ENCODE measurements at places on chromosomes 1 and 21. TPM values are rescaled to one million over a fixed set of nuclear protein-coding genes. Genes with fewer than 3 reads are reported as not detected.
A peak's percentile ranks its signal among the peaks of the same experiment; 100 is the strongest.

GRCh38 chr1:216140730-216141524, 282.3 kb downstream of the USH2A start:
- H3K4me3 ChIP-seq: no peak overlapping the region
- DNase-seq: peak; percentile 13
- H3K36me3 ChIP-seq: no peaks in the 10 kb centered on the region
- 0 out of 2 replicates have a peak, but pooled peaks cover 5% of the 10 kb centered on the region for H3K27me3 ChIP-seq

DNA sequence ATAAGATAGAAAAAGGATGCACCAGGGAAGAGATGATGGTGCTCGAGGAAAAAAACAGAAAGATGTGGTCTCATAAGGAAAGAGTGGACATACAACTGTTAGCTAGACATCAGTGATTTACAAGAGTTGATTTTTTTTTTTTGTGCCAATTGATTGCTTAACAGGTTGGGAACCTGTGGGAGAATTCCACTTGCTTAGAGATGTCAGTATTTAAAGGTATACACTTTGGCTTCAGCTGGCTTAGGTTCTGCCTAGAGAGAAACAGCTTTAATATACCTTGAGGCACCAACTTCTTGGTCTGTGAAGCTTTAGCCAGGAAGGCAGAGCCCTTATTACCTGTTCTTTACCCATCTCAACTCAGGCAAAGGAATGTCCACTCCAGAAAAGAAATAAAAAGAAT, 303.8 kb downstream of the PAPPA2 start:
- no peak for DNase-seq
- H3K27ac ChIP-seq: no peak overlapping the region
- H3K4me1 ChIP-seq: peaks cover 5% of the 10 kb centered on the region
- no peak overlapping the region for H3K4me3 ChIP-seq
- no peaks in the 10 kb centered on the region for H3K27me3 ChIP-seq
- H3K36me3 ChIP-seq: no peaks in the 10 kb centered on the region

DNA sequence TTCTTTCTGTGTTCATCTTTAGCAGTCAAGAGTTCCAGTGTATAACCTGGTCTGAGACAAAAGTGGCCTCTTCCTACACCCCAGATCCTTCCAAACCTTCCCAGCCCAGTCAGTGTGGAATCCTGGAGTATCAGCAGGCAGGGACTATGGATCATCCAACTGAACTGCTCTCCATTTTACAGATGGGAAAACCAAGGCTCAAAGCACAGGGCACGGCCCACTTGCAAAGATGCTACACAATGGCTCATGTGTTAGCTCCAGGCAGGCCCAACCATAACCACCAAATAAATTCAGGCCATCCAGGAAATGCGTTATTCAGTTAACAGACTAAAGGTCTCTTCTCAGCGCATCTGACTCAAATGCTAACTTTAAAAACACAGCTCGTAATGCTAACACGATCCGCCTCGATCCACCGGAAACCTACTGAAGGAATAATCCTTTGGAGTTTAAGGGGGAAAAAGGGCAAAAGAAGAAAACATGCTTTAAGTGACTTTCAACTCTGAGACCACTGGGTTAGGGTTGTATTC, 7.1 kb downstream of the GLIS1 start:
- no peaks in the 10 kb centered on the region for H3K36me3 ChIP-seq
- no peaks in the 10 kb centered on the region for H3K27me3 ChIP-seq
- DNase-seq: no peak
- peaks cover 29% of the 10 kb centered on the region for H3K4me1 ChIP-seq

- H3K4me3 ChIP-seq: no peak overlapping the region
- H3K27ac ChIP-seq: no peak overlapping the region
- H3K27me3 ChIP-seq: no peaks in the 10 kb centered on the region
- peak; percentile 26 for DNase-seq
- H3K36me3 ChIP-seq: no peaks in the 10 kb centered on the region
Observed at GRCh38 chr1:70966018-70966638, 81.5 kb downstream of the PTGER3 start.

- no peak for DNase-seq
- no peaks in the 10 kb centered on the region for H3K4me1 ChIP-seq
- H3K27me3 ChIP-seq: 0 out of 2 replicates have a peak, but pooled peaks cover 4% of the 10 kb centered on the region
- H3K36me3 ChIP-seq: no peaks in the 10 kb centered on the region
Observed at GRCh38 chr1:30130099-30130498, 593.3 kb downstream of the MATN1 start.

DNA sequence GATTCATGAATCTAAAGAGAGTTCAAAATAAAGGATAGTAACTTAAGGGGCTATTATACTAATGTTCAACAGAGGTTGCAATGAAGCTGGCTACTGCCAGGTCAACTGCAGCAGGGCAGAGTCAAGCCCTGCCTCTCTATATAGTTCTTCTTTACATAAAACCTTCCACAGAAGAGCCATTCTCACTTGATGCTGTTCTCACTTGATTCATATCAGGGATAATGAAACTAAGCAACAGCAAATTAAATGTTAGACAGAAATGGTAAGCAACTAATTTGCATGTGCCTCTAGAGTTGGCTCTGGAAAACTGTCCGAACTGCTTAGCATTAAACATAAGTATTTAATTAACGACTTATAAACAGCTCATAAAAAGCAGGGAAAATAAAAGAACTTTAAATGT, 17.4 kb downstream of the CCSAP start:
- DNase-seq: no peak
- no peak overlapping the region for H3K4me3 ChIP-seq
- H3K27ac ChIP-seq: no peak overlapping the region
- H3K27me3 ChIP-seq: no peaks in the 10 kb centered on the region

GRCh38 chr1:186311375-186312051, 63.5 kb downstream of the TPR start:
- no peaks in the 10 kb centered on the region for H3K27me3 ChIP-seq
- H3K27ac ChIP-seq: no peak overlapping the region
- H3K4me1 ChIP-seq: no peaks in the 10 kb centered on the region
- DNase-seq: no peak
- H3K36me3 ChIP-seq: peaks cover 46% of the 10 kb centered on the region

GRCh38 chr1:28172713-28173150, 3.8 kb downstream of the PTAFR start:
- no peak for DNase-seq
- H3K27ac ChIP-seq: no peak overlapping the region
- H3K4me1 ChIP-seq: no peaks in the 10 kb centered on the region
- H3K36me3 ChIP-seq: no peaks in the 10 kb centered on the region
- no peak overlapping the region for H3K4me3 ChIP-seq

The OR6K3 gene
- not detected for total RNA-seq

The ETV3L gene
- not detected for total RNA-seq

DNA sequence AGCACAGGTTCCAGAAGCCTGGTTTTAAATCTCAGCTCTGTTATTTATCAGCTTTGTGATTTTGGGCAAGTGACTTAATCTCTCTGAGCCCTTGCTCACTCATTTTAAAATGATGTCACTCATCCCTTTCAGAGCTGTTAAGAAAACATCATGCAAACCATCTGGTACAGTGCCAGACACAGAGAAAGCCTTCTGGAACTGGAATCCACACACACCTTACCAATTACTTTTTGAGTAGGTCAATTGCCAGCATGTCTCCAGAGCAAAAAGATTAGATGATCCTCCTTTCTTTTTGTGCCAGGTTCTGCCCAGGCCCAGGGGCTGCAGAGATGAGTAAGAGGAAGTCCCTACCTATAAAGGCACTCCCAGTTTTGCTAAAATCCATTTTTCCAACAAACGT, 61.3 kb downstream of the ROR1 start:
- peaks cover under 1% of the 10 kb centered on the region for H3K4me1 ChIP-seq
- DNase-seq: peak; percentile 22
- no peak overlapping the region for H3K4me3 ChIP-seq
- no peaks in the 10 kb centered on the region for H3K27me3 ChIP-seq
- no peaks in the 10 kb centered on the region for H3K36me3 ChIP-seq
- H3K27ac ChIP-seq: no peak overlapping the region

- no peak overlapping the region for H3K27ac ChIP-seq
- no peaks in the 10 kb centered on the region for H3K4me1 ChIP-seq
Observed at GRCh38 chr1:158810311-158810710, 20.8 kb upstream of the MNDA start.

- no peaks in the 10 kb centered on the region for H3K36me3 ChIP-seq
- peaks cover 66% of the 10 kb centered on the region for H3K4me1 ChIP-seq
Observed at GRCh38 chr1:115183721-115184259, 94.5 kb upstream of the TSPAN2 start.

DNA sequence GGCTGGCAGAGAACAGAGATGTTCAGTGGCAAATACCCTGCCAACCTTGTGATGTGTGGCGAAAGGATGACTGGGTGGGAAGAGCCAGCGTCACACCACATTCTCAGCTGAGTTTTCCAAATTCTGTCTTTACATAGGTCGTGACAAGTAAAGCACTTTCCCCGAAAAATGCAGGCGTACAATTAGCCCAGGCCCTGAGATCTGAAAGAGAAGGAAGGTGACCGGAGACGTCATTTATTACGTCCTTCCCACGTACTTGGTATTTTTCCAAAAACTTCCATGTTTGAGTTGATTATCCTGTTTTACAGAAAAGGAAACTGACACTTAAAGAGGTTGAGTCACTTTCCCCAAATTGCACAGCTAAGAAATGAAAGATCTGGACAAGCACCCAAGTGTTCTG, 413.3 kb downstream of the PRDM2 start:
- peaks cover 10% of the 10 kb centered on the region for H3K27me3 ChIP-seq
- DNase-seq: no peak
- no peaks in the 10 kb centered on the region for H3K4me1 ChIP-seq
- no peaks in the 10 kb centered on the region for H3K36me3 ChIP-seq
- no peak overlapping the region for H3K4me3 ChIP-seq
- no peak overlapping the region for H3K27ac ChIP-seq

The PTGS2 gene
- 69.3 TPM for total RNA-seq

The AK5 gene
- 81.3 TPM for total RNA-seq

- H3K4me3 ChIP-seq: no peak overlapping the region
- no peak for DNase-seq
- no peaks in the 10 kb centered on the region for H3K4me1 ChIP-seq
- peaks cover 8% of the 10 kb centered on the region for H3K27me3 ChIP-seq
- no peaks in the 10 kb centered on the region for H3K36me3 ChIP-seq
- no peak overlapping the region for H3K27ac ChIP-seq
Observed at GRCh38 chr1:167161242-167161641, 59.4 kb upstream of the POU2F1 start.

The LY9 gene
- total RNA-seq: not detected

DNA sequence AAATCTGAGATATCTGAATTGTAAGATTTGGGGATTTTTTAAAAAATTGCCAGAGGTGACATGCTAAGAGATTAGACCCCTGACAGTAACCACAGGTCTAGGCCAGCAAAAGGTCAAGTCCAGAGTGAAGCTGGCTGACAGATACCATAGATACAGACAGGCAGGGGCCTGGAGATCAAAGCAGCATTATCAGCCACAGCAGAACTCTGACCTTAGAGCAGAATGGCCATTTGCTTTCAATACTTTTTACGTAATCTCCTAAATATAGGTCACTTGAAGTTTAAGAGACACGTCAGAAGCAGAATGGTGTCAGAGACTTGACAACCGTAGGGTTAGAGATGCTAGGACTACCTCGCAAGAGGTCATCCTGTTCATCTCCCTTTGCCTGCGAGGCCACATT, 40.8 kb upstream of the RXRG start:
- peaks cover 61% of the 10 kb centered on the region for H3K27me3 ChIP-seq
- 0 out of 2 replicates have a peak, but pooled peaks cover 2% of the 10 kb centered on the region for H3K4me1 ChIP-seq
- no peak overlapping the region for H3K4me3 ChIP-seq

- H3K36me3 ChIP-seq: no peaks in the 10 kb centered on the region
- DNase-seq: no peak
- H3K4me3 ChIP-seq: no peak overlapping the region
- no peaks in the 10 kb centered on the region for H3K27me3 ChIP-seq
- no peak overlapping the region for H3K27ac ChIP-seq
Observed at GRCh38 chr1:194515916-194516315, 1329.5 kb upstream of the B3GALT2 start.

GRCh38 chr21:19648391-19648790, 1244.8 kb upstream of the TMPRSS15 start:
- no peak for DNase-seq
- H3K4me3 ChIP-seq: no peak overlapping the region
- no peaks in the 10 kb centered on the region for H3K27me3 ChIP-seq
- H3K27ac ChIP-seq: no peak overlapping the region

GRCh38 chr1:204920511-204920910, 49.8 kb downstream of the NFASC start:
- peaks cover 6% of the 10 kb centered on the region for H3K4me1 ChIP-seq
- DNase-seq: no peak
- no peak overlapping the region for H3K27ac ChIP-seq
- H3K4me3 ChIP-seq: no peak overlapping the region
- no peaks in the 10 kb centered on the region for H3K27me3 ChIP-seq
- H3K36me3 ChIP-seq: no peaks in the 10 kb centered on the region

GRCh38 chr1:212691561-212692071, 8.0 kb downstream of the BATF3 start:
- no peak overlapping the region for H3K27ac ChIP-seq
- no peaks in the 10 kb centered on the region for H3K4me1 ChIP-seq
- no peaks in the 10 kb centered on the region for H3K27me3 ChIP-seq
- no peaks in the 10 kb centered on the region for H3K36me3 ChIP-seq
- DNase-seq: no peak

Data from GM23248 (cell line).